ENCODE measurements at places on chromosomes 2 and 18.

- DNase-seq: no peak
Observed at GRCh38 chr18:55477499-55477859, 110.5 kb downstream of the TCF4 start.

GRCh38 chr2:56084111-56084901 is 99.5 kb upstream of the CCDC85A start:
- DNase-seq: no peak

GRCh38 chr2:46332686-46333281 is 35.6 kb downstream of the EPAS1 start:
- DNase-seq: no peak

DNA sequence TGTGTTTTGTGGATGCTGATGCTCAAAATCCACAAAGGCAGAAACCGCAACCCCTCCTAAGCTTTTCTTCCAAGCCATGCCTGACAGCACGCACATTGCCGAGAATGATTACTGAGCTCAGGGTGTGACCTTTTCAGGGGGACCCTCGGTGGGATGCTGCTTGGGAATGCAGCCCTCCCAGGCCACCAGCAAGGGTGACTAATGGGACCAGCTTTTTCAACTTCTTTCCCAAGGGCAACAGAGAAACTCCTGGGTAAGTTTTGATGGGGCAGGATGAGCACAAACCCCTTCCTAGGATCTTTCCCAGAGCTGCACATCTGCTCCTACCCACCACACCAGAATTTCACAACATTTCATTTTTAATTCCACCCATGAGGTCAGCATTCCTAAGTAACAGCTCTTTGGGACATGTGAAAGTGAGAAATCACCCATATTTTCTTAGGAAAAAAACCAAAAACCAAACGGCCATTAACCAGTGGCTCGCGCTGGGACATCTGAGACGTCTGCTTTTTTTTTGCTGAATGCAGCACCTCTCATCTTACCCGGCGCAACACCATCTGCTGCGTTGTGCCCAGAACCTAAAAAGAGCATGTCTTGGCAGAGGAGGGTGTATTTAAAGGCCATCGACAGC is 119.0 kb downstream of the ARL4C start:
- no peak for DNase-seq

- no peak for DNase-seq
Observed at GRCh38 chr2:202545523-202545922, 89.2 kb upstream of the FAM117B start.

GRCh38 chr2:217837530-217837929 is 165.3 kb downstream of the TNS1 start:
- no peak for DNase-seq

DNA sequence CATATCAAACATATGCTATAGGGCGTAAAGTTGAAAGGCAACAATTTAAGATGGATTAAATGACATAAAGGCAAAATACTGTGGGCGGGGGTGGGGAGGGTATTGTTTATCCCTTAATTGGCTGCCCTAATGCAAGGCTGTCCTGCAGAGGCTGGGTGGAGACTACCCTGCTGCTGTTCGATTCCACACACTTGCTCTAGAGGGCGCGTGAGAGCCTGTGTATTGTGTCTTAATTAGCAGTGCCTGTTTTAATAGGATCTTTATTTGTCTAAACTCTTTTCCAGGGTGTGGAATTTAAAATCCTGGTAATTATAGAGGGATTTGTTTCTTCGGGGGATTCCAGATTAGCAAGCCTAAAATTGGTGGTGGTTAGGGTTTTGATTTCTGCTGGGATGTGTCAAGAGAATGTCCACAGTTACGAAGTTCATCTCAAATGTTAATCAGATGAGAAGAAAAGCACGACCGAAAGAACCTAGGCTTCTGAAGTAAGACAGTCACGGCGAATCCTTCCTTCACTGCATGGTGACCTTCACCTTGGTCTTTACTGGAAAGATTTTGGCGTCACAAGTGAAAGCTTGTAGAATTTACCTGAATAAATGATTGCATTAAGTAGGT is 103.5 kb upstream of the MAP3K20 start:
- no peak for DNase-seq

GRCh38 chr2:29186817-29187216 is 71.6 kb downstream of the CLIP4 start:
- DNase-seq: no peak

DNA sequence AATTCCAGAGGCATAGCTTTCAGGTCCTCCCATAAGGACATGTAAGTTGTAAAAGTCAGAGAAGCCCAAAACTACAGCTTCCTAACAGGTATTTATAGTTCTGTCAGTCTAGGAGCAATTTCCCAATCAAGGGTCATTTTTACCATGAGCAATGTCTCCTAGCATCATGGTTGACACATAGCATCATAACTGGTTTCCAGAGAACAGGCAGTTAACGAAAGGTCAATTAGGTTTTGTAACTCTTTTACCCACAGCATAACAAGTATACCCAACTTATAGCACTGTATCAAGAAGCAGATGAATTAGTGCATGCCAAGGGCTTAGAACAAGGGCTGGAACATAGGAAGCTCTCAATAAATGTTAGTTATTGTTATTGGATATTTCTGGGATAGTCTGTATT is 110.1 kb downstream of the MREG start:
- DNase-seq: no peak

- no peak for DNase-seq
Observed at GRCh38 chr2:135532581-135532980, 1.3 kb downstream of the R3HDM1 start.

- no peak for DNase-seq
Observed at GRCh38 chr18:23337599-23338444, 115.3 kb upstream of the RIOK3 start.

DNA sequence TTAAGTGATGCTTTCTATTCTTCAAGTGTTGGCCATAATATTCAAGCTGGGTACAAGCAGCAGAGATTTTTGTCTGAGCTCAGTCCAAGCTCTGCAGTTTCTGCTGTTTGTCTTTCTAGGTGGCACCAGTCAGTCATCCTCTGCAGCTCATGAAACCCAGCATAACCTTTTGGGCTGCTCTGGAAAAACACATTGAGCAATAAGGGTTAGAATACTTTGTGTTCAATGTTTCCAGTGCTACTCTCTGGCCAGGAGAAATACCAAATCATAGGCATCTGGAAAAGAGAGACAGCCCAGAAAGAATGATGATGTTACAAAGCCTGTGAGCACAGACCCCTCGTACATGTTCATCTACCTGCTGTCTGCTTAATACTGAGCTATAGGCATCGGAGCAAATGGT is 19.5 kb upstream of the WIPF1 start:
- DNase-seq: no peak

DNA sequence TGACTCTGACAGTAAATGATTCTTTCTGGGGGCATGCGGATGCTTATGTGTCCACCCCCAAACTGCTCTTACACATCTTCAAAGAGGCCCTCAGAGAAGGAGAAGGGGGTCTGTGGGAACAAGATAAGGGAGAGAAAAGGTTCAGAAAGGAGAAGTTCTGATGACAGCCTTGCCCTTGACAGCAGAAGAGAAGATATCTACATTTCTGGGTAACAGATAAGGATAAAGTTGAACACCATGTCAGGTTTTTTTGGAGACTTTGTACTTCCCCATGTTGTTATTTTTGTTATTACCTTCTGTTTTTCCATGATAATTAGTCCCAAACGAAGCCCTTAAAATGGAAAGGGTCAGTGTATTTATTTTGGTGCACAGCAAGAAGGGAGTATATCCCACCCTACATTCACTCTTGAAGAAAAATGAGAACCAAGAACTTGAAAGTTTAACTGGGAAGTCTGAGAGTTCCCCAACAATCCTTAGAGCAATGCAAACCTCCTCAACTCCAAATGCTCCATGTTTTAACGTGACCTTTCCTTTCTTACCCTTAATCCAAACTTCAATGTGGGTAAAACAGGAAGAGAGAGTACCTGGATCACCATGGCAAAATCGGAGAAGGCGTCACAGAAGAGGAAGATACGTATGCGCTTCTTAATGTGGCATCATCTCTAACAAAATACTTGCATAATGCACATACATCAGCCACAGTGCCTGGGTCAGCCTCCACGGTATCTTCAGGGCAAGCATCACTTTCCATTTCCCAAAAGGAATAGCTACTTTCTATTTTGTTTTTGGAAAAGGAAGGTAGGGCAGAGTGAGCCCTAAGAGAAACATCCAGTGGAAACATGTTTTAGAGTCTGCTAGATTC is 264.6 kb upstream of the STON1 start:
- DNase-seq: no peak

DNA sequence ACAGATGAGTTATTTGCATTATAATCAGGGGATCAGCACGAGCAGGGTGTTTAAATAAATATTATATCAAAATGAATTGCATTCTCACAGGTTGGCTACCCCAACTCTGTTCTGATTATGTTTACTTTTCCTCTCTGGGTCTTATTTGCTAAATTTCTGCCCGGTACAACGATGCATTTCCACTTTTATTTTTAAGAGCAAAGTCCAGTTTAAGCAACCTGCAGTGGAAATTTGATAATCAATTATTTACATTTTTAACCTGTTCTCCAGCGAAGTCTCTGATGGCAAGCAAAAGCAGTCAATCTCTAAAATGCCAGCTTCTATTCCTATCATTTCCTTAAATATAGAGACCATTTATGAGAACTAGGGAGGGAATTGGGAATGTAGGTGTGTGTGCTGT is 966.6 kb upstream of the SOX11 start:
- no peak for DNase-seq

GRCh38 chr2:60053791-60054190 is 499.7 kb downstream of the BCL11A start:
- no peak for DNase-seq

- DNase-seq: no peak
Observed at GRCh38 chr2:149148194-149149006, 109.9 kb downstream of the LYPD6B start.

DNA sequence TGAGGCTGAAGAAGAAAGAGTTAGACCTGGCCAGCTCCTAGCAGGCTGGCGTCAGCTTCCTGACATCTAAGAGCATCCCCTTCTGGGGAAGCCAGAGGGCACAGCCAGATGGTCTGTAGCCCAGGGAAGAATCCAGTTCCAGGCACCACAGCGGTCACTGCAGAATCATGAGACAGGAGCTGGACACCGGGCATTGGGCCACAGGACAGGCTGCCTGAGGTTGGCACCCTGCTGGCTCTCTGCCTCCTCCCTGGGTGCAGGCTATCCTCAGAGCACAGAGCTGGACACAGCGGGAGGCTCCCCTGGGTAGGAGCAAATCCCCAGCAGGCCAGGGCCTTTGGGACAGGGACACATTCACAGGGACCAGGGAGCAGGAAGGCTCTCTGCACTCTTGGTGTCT is 19.8 kb upstream of the ATOH8 start:
- no peak for DNase-seq

DNA sequence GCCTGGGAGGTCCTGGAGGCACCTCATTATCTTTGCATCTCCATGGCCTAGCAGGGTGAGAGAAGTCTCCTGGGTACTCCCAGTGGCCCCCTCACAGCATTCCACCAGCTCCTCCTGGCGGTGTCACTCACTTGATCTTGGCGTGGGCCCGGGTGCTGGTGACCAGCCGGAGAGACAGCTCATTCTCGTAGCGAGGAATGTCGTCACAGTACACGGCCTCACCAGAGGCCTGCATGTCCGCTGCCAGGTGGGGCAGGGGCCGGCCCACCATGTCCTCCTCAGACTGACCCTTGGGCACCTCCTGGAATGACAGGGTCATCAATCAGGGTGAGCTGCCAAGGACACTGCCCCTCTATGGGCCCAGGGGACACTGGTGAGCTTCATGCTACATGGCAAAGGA is 42.4 kb downstream of the XDH start:
- DNase-seq: no peak

DNA sequence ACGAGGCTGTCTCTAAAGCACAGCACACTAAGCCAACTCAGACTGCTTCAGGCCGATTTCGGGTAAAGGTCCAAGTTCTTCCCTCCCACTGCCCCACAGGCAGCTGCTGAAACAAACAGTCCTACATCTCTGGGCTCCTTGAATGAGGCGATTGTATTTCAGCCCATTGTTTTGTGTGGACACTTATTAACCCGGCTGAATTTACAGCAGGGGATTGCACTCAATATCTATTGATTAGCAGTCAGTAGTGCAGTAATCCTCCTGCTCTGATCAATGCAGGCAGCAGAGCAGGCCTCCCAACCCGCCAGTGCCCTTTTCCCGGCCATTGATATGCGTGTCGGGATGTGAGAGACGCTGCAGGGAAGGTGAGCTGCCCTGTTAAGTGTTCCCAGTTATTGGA is 330.1 kb downstream of the CMPK2 start:
- DNase-seq: no peak

- no peak for DNase-seq
Observed at GRCh38 chr2:164992818-164993217, 37.5 kb upstream of the SLC38A11 start.

DNA sequence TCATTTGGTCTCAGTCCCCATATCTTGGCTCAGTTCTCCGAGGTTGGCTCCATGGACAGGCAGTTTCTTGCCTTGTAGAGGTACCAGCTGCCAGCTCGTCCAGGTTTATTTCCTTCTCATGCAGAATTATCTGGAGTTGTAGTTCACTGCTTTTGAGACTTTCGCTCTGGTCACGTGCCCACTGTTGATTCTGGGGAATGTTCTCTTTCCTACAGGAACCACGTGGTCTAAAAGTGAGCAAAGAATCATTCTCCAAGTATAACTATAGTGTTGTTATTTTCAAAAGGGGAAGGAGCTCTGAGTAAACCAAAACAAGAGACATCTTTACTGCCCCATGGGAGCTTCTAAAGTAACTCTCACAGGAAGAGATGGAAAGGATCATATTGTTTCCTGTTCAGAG is 41.2 kb upstream of the RAB27B start:
- no peak for DNase-seq

GRCh38 chr2:70536517-70537055 is 17.0 kb downstream of the TGFA start:
- DNase-seq: no peak

- no peak for DNase-seq
Observed at GRCh38 chr18:79064228-79064627, 5.0 kb upstream of the ATP9B start.

DNA sequence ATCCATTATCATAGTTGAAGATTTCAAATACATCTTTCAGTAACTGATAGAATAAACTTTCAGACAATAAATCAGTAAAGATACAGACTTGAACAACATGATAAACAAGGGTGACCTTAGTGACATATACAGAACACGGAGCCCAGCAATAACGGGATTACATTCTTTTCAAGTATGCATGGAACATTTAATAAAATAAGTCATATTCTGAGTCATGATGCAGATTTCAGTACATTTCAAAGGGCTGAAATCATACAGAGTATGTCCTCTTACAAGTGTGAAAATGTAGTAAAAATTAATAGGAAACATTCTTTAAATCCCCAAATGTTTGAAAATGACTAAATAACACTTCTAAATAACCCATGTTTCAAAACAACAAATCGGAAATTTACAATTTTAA is 17.2 kb upstream of the KLHL29 start:
- no peak for DNase-seq

Measured in stimulated activated CD4-positive, alpha-beta T cell treated with anti-CD3 and anti-CD28 coated beads, Interleukin-1b, Interleukin-23, amount 100 ng/mL, for 1 hour (primary cell).